ENCODE measurements at places on chromosomes 1 and 21. TPM values are rescaled to one million over a fixed set of nuclear protein-coding genes. Genes with fewer than 3 reads are reported as not detected.

The CFH gene
- 83.8 TPM for total RNA-seq

The LYPD8 gene
- not detected for total RNA-seq

The RGS18 gene
- 2.1 TPM for total RNA-seq

The NBPF3 gene
- 3.8 TPM for total RNA-seq

The RAP1GAP gene
- not detected for total RNA-seq

The SDC3 gene
- 38.3 TPM for total RNA-seq

The CAMK1G gene
- total RNA-seq = not detected

GRCh38 chr1:109619576-109620400 is at the start of the genes AMPD2 and GNAT2:
Gene AMPD2 (plus strand): TSS chr1:109619837. CDS start chr1:109621176, 1,339 bp downstream.
Gene GNAT2 (minus strand): TSS chr1:109619616. CDS start chr1:109612870, 6,746 bp downstream.
- H3K4me1 ChIP-seq = peaks cover 4% of the 10 kb centered on the region
- H3K36me3 ChIP-seq = no peaks in the 10 kb centered on the region
- peak; percentile 78 for DNase-seq
- H3K27me3 ChIP-seq = no peaks in the 10 kb centered on the region

DNA sequence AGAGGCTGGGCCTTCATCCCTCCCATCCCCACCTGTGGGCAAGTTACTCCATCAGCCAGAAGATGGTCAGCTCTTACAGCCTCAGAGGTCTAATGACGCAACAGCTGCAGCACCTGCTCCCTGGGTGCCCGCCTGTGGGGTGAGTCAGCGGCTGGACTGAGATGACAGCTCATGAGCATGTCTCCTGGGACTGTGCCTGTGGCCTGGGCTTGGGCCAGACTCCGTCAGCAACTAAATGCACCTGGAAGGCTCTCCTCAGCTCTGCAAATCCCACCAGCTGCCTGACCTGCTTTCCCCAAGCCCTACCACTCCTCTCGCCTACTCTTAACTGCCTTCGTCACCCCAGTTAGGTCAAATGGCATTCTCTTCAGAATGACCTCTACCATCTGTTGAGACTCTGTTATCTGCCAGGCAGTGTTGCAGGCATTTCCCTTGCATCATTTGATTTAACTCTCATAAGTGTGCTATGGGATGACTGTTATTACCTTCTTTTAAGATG is 47.7 kb downstream of the ETS2 start:
- no peak overlapping the region for H3K4me3 ChIP-seq
- H3K36me3 ChIP-seq = no peaks in the 10 kb centered on the region
- H3K27me3 ChIP-seq = no peaks in the 10 kb centered on the region
- DNase-seq = no peak

GRCh38 chr1:153342178-153342577 is 6.5 kb downstream of the PGLYRP4 start:
- DNase-seq = no peak
- H3K27ac ChIP-seq = no peak overlapping the region

DNA sequence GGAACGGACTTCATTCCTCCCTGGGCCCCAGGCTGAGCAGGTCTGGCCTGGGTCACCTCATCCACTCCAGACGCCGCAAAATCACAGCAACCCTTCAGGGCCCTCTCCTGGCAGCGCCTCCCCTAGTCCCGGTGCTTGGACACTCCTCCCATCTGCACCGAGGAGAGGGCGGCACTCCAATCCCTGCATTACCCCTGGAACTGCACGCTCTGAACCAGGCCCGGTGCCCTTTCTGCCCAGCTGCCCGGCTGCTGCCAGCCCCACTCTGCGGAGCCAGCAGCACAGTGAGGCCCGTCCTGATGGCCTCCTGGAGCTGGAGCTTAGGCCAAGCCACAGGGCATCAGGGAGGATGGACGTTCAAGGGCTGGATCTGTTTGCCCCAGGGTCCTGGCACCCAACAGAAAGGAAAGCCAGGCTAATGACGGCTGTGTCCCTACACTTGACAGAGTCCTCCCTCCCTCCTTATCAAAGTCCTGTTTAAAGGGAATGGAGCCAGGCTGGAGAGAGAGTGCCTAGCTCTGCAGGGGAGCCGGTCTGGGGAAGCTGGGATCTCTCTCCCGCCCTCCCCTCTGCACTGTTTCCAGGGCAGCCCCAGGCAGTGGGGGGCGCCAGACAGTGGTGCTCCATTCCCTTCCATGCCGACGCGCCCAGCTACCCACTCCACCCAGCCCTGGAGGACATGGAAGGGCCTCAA is 12.7 kb downstream of the COL6A2 start:
- H3K27me3 ChIP-seq = no peaks in the 10 kb centered on the region
- H3K36me3 ChIP-seq = no peaks in the 10 kb centered on the region
- no peak overlapping the region for H3K4me3 ChIP-seq
- peak; percentile 61 for DNase-seq
- H3K4me1 ChIP-seq = no peaks in the 10 kb centered on the region

DNA sequence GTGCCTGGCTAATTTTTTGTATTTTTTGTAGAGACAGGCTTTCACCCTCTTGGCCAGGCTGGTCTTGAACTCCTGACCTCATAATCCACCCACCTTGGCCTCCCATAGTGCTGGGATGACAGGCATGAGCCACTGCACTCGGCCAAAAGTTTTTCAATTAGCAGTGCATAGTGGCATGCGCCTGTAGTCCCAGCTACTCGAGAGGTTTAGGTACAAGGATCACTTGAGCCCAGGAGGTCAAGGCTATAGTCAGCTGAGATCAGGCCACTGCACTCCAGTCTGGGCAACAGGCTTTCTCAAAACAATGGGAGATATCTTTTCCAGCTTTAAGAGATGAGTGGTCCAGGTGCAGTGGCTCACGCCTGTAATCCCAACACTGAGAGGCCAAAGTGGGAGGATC is 30.8 kb downstream of the DAP3 start:
- no peak overlapping the region for H3K27ac ChIP-seq
- no peaks in the 10 kb centered on the region for H3K4me1 ChIP-seq
- no peaks in the 10 kb centered on the region for H3K27me3 ChIP-seq
- H3K4me3 ChIP-seq = no peak overlapping the region
- DNase-seq = no peak

DNA sequence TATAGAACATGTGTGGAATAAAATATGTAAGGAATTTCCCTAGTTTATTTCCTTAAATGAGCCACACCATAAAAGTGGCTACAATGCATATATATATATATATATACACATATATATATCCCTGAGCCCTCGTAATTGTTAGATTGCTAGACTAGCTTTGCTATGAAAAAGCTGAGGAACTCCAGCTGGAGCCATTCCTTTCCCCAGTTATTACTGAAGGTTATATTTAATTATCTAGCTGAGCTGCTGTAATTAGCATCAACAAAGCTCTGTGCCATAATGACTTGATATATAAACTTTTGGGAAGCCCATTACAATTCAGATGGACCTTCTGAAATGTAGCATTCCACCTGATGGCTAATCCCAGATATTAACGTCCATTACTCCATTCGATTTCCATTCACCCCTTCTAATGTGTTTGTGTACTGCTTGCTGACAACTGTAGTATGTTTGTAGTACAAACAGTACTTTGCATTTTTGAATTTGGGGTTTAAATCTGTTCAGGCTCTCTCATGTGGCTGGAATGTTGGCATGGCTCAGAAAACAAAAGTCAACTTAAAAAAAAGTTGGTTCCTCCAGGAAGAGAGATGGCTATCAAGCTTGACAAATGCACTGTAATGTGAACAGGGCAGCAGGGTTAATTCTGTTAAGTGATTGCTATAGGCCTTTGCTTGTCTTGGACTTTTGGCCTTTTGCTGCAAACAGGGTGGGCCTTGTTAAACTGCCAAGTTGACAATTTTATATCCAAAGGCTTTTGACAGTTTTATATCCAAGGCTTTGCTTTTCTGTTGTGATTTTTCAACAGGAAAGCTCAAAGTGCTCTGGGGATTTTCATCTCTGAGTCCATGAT is 170.0 kb downstream of the LTN1 start:
- H3K27me3 ChIP-seq = no peaks in the 10 kb centered on the region
- H3K36me3 ChIP-seq = no peaks in the 10 kb centered on the region
- H3K27ac ChIP-seq = peak overlapping the region; percentile 89

DNA sequence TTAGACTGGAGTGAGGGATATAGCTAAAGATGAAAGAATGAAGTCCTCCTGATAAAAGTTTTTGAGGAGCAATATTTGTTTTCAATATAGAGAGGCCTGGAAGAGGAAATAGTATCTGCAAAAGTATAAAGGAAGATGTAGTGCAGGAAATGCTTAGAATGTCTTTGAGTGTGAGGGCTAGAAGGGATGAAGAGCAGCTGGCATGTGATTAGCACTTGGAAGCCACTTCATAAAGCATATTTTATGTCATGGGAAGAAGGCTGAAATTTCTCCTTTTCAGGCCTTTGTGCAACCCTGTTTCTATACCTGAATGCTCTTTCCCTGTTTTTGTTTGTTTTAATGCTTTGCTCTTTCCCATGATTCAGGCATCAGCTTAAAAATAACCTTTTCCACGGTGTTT is 323.3 kb upstream of the DEPDC1 start:
- H3K4me1 ChIP-seq = no peaks in the 10 kb centered on the region

DNA sequence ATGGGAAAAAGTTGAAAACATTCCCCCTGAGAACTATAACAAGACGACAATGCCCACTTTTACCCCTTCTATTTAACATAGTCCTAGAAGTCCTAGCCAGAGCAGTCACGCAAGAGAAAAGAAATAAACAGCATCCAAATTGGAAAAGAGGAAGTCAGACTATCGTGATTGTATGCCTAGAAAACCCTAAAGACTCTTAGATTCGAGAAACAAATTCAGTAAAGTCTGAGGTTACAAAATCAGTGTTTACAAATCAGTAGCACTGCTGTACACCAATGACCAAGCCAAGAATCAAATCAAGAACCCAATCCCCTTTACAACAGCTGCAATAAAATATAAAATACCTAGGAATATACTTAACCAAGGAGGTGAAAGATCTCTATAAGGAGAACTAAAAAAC is 72.4 kb downstream of the POU2F1 start:
- no peaks in the 10 kb centered on the region for H3K36me3 ChIP-seq
- DNase-seq = no peak
- no peaks in the 10 kb centered on the region for H3K4me1 ChIP-seq

DNA sequence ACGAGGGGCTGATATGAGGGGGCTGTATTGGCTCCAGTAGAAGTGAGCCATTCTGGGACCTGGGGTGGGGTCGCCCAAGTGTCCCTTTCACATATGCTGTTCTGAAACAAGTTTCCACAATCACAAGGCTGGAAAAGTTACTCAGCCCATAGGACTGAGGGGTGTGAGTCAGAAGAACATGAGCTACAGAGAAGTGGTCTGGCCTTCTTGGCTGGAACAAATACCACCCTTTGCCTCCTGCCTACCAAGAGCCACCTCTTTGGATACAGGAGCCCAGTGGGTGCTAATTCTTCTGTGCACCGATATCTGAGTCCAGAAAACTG is 42.4 kb downstream of the MEF2D start:
- H3K27me3 ChIP-seq = no peaks in the 10 kb centered on the region
- H3K27ac ChIP-seq = peak overlapping the region; percentile 99
- H3K4me3 ChIP-seq = no peak overlapping the region
- H3K4me1 ChIP-seq = no peaks in the 10 kb centered on the region
- H3K36me3 ChIP-seq = no peaks in the 10 kb centered on the region

GRCh38 chr1:159250638-159251216 is 46.1 kb downstream of the ACKR1 start:
- H3K36me3 ChIP-seq = no peaks in the 10 kb centered on the region
- H3K27ac ChIP-seq = no peak overlapping the region
- no peaks in the 10 kb centered on the region for H3K27me3 ChIP-seq
- H3K4me1 ChIP-seq = no peaks in the 10 kb centered on the region
- H3K4me3 ChIP-seq = no peak overlapping the region
- no peak for DNase-seq

DNA sequence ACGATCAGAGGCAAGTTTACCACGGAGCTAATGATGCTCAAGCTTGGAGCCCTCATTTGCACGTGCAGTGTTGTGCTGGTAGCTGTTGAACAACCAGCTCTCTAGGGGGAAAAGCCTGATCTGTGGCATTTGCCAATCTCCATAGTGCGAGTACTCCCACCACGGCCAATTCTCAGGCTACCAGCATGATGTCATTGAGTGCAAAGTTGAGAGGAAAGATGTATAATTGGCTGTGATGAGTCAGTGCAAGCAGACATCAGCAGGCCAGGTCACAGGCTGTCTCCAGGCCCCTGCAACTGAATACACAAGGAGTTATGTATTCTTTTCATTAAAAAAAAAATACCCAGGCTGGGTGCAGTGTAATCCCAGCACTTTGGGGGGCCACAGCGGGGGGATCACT is 233.1 kb upstream of the VAMP3 start:
- no peaks in the 10 kb centered on the region for H3K27me3 ChIP-seq
- H3K36me3 ChIP-seq = no peaks in the 10 kb centered on the region
- DNase-seq = no peak
- no peak overlapping the region for H3K4me3 ChIP-seq
- H3K4me1 ChIP-seq = peaks cover 11% of the 10 kb centered on the region

DNA sequence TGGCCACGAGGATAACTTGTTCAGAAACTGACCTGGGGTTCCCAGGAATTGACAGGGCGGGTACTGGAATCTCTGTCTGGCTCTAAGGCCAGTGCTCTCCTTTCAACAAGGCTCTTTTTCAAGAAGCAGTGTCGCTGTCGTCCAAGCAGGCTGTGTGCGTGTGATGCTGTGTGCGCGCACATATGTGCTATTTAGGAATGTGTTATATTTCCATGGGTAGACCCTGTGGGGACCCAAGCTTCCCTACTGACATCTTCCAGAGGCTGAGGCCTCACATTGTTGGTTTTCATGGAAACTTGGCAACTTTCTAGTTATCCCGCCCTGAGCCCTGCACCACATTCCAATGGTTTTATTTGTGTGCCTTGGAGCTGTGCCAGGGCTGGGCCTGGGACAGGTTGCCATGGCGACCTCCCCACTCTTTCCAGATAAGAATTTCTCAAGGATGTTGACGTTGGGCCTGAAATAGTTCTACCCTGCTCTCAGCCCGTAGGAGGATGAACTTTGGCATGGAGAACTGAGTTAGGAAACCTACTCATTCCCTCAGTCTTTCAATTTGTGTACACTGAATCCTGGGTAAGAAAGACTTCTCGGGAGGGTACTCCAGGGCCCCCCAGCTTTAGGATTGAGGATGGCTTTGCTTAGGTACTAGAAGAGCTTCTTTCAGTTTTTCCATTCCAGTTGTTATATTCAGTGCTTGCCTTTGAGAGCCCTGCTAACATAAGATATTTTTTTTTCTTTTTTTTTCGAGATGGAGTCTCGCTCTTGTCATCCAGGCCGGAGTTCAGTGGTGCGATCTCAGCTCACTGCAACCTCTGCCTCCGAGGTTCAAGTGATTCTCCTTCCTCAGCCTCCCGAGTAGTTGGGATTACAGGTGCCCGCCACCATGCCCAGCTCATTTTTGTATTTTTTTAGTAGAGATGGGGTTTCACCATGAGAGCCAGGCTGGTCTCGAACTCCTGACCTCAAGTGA is 38.8 kb upstream of the SRSF10 start:
- DNase-seq = peak; percentile 99
- H3K27ac ChIP-seq = peak overlapping the region; percentile 98
- peak overlapping the region; percentile 4 for H3K4me3 ChIP-seq
- no peaks in the 10 kb centered on the region for H3K27me3 ChIP-seq

- DNase-seq = no peak
- H3K4me3 ChIP-seq = no peak overlapping the region
- no peak overlapping the region for H3K27ac ChIP-seq
- no peaks in the 10 kb centered on the region for H3K27me3 ChIP-seq
Measured at GRCh38 chr1:183830389-183830788, 25.5 kb downstream of the RGL1 start.

DNA sequence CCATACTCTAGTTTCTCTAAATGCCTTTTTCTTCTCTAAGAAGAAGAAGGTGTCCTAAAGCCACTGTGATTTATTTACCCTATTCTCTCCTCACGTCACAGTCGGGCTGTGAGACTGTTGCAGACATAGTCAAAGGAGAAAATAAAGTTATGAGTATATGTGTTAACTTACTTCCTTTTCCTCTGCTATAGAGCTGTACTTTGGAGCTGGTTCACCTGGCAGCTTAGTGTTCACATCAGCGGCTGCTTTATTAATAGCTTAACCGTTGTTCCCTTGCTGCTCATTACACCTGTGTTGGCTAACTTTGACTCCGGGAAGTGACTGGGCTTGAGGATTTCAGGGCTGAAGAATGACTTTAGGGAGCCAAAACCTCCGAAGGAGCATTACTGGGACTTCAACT is 3.6 kb downstream of the PFKFB2 start:
- no peak overlapping the region for H3K4me3 ChIP-seq
- H3K27ac ChIP-seq = no peak overlapping the region
